ENCODE measurements at places on chromosomes 2 and 18.

- DNase-seq = peak; percentile 58
Measured at GRCh38 chr2:239316562-239317465, 84.0 kb downstream of the HDAC4 start.

- DNase-seq = no peak
Measured at GRCh38 chr2:66390811-66391210, 44.1 kb upstream of the MEIS1 start.

GRCh38 chr2:129930451-129930850 is 49.0 kb upstream of the RAB6C start:
- DNase-seq = no peak

DNA sequence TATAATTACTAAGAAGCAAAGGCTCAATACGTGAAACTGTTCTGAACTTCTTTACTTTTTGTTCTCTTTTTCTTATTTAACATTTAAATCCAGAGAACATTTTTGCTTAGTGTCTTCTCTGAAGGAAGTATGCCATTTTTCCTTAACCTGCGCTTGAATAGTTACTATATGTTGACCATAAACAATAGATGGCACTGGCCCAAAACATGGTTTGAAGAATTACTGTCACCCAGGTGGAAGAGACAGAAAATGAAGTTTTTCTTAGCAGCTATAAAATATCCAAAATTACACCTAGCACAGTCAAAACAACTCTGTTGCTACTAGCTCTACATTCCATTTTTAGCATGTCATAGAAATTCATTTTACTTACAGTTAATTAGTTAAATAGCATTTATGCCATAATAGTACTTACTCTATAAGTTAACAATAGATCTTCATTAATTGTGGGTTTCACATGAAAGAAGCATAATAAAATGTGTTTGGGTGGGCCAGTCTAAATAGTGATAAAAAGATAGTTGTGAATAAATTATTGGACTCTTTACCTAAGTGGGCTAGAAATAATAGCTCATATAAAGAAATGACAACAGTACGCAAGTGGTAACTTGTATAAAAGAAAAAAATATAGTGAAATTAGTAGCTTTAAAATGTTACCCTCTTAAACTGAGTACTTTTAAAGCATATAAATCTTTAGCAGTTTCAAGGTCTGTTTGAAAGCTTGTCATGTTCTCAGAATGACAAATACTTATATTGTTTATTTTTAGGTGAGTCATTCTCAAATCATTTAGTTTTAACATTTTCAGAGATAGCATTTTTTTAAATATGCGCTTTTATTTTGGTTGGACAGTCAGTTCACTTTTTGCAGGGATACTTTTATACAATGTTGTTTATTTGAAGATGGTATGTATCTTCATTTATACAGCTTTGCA is 3.7 kb downstream of the ETAA1 start:
- no peak for DNase-seq

DNA sequence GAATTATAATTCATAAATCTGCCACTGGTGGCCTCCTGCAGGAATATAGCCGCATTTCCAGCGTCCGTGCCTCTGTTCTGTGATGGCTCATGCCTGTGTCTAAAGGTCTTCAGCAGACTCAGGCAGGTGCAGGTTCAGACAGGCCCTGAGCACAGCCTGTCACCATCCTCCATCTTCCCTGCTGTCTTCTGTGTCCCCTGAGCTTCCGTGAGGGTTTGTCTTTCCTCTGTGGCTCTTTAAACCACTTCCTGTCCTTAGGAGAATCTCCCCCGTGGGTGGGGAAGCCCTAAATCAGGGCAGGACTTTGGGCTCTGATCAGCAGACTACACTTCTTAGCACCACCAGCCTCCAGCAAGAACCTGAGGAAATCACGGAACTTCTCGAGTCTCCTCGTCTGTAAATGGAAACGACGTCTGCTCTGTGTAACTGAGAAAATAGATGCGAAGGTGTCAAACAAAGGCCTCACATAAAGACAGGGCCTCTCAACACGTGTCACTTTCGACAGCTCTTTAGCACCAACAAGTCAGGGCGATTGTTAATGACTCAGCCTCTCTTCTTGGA is 24.1 kb upstream of the NFATC1 start:
- DNase-seq = peak; percentile 33

GRCh38 chr2:219542931-219543595 is 546 bp downstream of the CHPF start:
- DNase-seq = no peak

GRCh38 chr2:215535125-215535668 is 99.3 kb upstream of the FN1 start:
- DNase-seq = no peak

- no peak for DNase-seq
Measured at GRCh38 chr18:8503248-8503647, 106.0 kb upstream of the RAB12 start.

DNA sequence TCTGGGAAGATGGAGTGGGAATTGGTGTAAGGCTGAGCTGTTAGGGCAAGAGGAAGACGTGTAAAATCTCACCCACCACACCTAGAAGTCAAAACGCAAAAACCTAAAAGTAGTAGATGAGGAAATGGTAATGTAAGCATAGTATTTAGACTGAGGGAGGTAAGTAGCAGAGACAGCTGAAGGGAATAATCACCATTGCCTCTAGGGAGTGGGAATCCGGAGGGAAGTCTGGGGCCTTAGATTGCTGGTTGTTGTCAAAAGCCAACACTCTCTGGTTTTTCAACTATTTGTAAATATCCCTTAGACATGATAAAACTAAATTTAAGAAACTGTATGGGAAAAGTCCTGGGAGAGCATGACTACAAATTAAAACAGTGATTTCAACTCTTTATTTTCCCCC is 28.7 kb upstream of the MYCN start:
- DNase-seq = no peak

DNA sequence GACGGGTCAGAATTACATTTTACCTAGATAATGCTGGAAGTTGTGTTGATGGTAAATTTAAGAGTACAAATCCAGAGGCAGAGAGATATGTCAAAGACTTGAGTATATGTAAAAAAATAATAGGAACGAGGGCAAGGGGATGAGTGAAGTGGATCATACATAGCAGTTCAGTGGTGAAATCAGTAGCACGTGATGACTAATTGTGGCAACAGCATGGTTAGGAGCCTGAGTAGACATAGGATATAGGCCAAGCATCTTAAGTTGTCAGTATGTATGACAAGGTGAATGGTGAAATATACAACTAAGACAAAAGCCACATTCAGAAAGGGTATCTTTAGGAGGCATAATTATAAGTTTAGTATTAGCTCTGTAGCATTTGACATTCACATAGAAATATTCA is 826.5 kb upstream of the PIK3C3 start:
- no peak for DNase-seq
